ENCODE measurements at places on chromosomes 6 and 20.
A peak's percentile ranks its signal among the peaks of the same experiment; 100 is the strongest.

DNA sequence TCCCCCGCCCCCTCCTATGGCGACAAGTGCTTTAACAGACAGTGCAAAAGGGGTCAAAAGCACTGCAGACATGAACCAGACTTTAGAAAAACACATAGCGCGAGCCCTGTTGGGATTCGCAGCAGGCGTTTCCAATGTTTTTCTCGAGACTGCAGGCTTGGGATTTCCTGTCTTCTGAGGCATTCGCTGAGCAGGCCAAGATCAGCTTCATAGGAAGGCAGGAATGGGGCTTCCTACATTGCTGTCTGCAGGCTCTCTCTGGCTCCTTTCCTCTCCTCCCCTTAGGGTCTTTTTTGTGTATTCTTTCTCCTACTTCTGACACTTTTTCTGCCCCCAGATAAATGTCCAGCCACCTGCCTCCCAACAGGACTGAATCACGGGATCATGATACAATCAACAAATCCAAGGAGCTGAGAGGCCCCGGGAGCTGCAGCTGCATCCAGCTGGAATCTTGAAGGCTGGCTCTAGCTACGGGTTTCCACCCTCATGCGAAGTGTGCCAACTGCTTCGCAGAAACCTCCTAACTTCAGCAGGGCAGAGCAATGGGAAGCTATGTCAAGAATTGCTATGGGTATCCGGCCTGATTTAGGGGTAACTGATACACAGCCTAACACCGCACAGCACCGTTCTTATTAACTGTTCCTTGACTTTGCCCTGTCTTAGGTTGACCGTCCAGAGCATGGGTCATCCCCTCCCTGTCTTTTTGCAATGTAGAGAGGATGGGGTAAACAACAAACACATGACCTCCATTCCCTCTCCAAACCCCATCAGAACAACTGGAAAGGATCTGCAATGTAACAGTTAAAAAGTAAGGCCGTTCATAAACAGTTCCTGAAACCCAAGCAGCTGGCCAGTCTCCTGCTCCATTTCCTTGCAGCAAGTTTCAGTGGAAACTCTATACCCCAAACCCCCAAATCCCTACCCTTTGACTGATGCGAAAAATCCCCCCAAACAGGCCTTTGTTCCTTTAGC, 31.5 kb downstream of the SNX5 start:
- DNase-seq, result no peak

DNA sequence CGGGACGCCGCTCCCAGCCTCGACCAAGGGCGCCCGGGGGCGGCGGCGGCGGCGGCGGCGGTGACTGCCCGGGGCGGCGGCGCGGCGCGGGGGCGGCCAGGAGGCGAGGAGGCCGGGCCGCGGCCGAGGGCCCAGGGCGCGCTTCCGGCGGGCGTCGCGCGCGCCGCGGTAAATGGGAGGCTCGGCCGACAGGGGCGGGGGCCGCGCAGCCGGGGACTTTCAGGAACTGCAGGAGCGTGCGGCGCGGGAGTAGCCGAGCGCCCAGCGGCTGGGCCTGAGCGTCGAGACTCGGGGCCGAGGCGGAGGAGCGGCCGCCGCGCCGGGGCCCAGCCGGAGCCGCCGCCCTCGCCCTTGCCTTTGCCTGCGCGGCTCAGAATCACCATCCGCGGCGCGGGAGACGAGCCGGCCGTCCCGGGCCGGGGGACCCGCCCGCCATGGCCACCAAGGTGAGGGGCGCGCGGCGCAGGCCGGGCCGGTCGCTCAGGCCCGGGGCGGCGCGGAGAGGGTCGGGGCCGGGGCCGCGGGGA, at the start of gene SNX9:
SNX9 (plus strand) TSS at position 246 of the 527 bp plus-strand sequence; CDS start at position 435, 189 bp downstream.
- DNase-seq, result peak; percentile 64

DNA sequence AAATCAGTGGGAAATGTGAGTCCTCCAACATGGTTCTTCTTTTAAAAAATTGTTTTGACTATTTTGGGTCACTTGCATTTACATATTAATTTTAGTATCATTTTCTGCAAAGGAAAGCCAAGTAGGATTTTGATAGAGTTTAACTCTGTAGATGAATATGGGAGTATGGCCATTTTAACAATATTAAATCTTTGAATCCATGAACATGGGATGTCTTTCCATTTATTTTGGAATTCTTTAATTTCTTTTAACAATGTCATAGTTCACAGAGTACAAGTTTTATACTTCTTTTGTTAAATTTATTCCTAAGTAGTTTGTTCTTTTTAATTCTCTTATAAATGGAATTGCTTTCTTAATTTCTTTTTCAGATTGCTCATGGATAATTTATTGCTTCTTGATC, 56.5 kb upstream of the ARMC2 start:
- no peak for DNase-seq

DNA sequence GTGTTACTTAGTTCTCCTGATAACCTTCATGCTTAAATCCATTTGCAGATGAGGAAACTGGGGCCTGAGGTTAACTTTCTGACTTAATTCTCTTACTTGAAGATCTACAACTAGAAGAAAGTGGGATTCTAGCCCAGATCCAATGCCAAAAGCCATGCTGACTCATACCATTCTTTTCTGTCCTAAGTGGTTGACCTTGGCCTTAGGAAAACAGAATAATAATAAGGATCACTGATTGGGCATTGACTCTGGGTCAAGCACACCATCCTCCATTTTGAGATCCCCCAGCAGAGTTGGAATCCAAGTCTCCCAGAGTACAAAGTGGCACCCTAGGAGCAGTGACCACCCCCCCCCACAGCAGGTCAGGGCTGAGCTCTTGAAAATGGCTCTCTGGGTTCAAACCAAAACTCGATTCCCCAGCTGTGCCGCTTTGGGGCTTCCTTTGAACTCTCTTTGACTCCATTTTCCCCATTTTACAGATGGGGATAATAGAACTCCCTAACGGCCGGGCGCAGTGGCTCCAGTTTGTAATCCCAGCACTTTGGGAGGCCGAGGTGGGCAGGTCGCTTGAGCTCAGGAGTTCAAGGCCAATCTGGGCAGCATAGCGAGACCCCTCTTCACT, 12.8 kb upstream of the ZNF217 start:
- DNase-seq, result no peak

DNA sequence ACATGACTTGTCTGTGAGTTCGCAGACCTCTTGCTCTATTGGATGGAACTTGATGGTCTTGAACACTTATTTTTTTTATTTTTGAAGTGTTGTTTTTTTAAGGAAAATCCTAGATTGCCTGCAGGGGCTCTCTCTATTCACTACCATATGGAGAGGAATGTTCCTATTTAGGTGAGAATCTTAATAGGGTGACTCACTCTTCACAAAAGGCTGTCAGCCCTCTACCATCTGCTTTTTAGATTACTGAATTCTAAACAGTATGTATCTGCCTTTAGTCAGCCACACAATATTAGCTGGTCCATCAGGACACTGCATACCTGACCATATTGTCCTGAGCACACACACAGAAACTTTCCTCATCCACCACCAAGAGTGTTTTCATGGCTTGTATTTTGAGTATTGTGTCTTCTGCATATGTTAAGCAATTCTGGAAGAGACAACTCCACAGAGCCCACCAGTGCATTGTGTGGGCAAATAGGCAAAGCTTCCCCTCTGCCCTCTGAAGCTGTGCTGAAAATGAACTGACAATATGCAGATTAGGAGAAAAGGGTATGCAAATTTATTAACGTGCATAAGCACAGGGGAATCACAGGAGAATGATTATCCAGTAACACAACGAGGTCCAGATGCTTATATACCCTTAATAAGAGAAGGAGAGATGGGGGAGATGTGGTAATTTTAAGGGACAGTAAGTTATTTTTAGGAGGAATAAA, 6.6 kb upstream of the BTBD9 start:
- DNase-seq, result no peak

GRCh38 chr20:53623454-53624211, 30.0 kb upstream of the ZNF217 start:
- no peak for DNase-seq

DNA sequence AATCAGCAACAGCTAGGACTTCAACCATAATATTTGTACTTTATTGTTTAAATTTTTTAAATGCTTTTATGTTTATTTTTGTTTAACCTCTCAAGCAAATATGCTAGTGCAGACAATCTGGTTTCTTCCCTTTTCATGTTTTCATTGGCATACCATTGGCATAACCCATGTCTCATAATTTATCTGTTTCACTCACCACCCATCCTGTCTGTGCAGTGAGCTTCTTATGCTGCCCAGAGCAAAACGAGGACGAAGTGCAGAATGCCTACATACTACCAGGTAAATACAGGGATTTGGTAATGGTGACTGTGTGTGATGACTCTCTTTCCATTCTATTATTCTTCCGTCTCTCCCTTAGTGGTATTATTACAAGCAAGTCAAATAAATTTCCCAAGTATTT, 361.4 kb upstream of the KCNQ5 start:
- no peak for DNase-seq

- DNase-seq, result no peak
These were observed 1283.7 kb downstream of the GRIK2 start for GRCh38 chr6:102677225-102677624.

GRCh38 chr6:22206106-22206505, 90.7 kb downstream of the PRL start:
- DNase-seq, result no peak

- no peak for DNase-seq
These were observed at the start of gene VGLL2 for GRCh38 chr6:117265410-117266256. TSS of gene VGLL2 (plus strand) at chr6:117265558. CDS start at chr6:117265764, 206 bp downstream.
